Stimulated activated CD4-positive, alpha-beta T cell treated with anti-CD3 and anti-CD28 coated beads, Interleukin-4, amount 100 ng/mL, for 24 hours (primary cell): ENCODE measurements at places on chromosomes 3 and 15.

GRCh38 chr15:40006003-40006402, 33.0 kb downstream of the SRP14 start:
- no peak for DNase-seq

DNA sequence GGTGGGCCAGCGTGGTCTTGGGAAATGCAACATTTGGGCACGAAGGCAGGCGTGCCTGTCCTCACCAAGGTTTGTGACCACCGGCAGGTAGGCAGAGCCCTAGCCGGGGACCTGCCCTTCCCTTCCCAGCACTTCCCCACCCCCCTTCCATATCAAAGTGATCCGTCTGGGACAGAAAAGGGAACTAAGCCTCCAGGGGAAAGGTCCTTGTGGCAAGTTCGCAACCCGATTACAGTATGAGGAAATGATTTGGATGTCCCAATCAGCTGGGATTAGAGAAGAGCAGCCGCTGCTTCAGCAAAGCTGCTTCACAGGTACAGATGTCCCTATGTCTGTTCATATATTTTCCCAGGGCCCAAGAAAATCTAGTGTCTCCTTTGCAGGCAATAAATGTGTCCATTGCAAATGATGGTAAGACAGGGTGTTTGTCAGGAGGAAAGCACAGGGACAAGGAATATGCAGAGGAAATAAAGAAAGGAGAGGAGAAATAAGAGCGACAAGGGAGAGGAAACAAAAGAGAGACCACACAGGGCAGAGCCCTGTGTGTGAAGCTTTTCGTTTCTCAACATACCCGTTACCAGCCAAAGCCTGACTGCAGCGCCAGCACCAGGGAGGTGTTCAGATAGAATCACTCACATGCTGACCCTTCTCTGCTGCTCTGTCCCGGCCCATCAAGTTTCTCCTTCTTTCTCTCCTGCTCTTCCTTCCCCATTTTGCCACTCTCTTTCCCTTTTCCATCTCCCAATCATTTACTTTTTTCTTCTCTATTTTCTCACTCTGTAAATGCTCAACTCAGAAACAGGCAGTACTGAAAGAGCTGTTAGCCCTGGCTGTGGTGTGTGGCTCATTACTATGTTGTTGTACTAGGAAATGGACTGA, 17.4 kb upstream of the SECISBP2L start:
- DNase-seq: no peak

DNA sequence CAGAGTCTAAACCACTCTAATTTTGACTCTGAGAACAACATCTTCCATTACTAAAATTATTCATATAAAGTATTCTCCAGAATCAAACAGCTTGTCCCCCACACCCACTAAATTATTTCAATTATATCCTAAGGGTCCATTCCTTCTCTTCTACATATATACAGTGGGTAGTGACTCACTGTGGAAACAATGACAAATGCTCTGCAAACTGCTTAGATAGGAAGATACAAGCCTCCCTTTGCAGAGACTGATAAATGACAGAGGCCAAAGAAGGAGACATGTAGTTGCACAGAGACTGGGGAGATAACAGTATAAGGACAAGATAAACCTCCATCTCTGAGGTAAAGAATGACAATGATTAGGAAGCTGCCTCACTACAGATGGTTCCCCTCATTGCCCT, 1087.4 kb downstream of the AGBL1 start:
- no peak for DNase-seq

DNA sequence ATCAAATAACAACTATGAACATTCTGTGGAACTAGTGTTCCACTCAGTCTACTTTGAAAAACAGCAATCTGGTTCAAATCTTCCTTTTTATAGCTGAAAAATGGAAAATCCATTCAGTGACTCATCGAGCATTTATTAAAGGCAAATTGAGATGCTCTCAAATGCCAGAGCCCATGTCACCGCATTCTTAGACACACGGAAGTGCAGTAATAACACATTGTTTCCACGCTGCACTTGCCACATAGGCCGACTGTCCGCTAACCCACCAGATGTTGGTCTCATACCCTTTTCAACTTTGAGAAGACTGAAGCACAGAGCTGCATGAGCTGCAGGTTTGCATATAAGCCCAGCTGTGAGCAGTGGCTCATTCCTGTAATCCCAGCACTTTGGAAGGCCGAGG, 95.9 kb downstream of the TMEM266 start:
- DNase-seq: no peak

GRCh38 chr15:70172124-70172523, 74.4 kb upstream of the TLE3 start:
- DNase-seq: no peak

DNA sequence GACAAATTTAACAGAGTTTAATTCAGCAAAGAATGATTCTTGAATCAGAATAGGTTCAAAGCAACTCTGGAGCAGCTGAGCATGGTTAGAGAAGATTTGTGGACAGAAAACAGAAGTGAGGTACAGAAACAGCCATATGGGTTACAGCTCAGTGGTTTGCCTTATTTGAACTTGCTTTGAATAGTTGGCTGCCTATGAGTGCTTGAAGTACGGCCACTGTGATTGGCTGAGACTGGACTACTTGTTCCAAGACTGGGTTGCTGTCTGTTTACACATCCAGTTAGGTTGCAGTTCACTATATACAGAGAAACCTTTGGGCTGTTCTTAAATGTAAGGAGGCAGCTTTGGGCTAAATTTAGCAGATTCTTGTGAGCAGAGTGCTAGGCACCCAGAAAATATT, 79.4 kb upstream of the CADPS start:
- DNase-seq: no peak

DNA sequence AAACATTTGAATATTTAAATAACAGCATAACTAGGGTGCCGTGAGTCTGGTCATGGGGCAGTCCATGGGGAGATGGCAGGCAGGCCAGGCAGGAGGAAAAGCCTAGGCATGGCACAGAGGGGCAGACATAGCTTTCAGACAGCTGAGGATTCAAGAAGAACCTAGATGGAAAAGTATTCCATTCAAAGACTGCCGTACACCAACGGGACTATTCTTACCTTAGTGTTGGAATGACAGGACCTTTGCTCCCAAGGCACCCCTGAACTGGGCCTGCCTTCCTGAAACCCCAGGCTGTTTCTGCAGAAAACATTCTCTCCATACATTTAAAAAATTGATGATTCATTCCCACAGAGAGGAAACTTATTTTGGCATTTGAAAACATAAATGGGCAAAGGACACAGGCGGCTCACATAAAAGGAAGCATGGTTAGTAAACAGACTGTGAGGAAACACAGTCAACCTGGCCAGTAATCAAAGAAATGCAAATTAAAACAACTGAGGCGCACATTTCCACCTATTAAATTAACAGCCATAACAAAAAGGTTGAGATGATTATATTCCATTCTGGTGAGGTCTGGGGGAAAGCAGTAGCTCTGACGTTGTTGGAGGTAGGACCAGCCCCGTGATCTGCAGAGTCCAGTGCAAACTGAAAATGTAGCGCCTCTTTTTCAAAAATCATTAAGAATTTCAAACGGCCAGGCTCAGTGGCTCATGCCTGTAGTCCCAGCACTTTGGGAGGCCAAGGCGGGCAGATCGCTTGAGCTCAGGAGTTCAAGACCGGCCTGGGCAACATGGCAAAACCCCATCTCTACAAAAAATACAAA, 71.3 kb upstream of the SMAD3 start:
- no peak for DNase-seq

- DNase-seq: no peak
Measured at GRCh38 chr3:191813245-191813644, 352.3 kb downstream of the PYDC2 start.

GRCh38 chr15:29682781-29683180, 139.5 kb downstream of the TJP1 start:
- no peak for DNase-seq

DNA sequence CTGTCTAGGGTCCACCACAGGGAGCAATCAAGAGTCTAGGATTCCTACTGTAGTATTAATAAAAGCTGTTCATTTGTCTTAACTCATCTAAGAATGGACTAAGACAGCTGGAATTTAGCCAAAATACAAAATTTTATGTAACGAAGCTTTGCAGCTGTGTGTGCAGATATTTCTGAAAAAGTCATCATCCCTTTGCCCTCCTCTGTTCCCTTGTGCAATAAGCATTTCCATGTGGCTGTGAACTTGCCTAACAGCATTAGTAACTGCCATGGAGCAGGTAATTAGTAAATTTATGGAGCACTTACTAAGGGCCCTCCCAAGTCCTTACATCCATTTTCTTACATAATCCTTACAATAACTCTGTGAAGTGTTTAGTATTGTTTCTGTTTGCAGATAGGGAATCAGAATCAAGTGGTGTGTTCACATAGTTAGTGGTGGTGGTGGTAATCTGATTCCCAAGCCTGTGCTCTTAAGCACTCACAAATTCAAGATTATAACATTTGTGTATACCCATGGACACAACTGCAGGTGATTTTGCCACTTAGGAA, 114.5 kb downstream of the RARB start:
- no peak for DNase-seq

GRCh38 chr3:156648086-156648485, 26.3 kb upstream of the TIPARP start:
- DNase-seq: no peak

DNA sequence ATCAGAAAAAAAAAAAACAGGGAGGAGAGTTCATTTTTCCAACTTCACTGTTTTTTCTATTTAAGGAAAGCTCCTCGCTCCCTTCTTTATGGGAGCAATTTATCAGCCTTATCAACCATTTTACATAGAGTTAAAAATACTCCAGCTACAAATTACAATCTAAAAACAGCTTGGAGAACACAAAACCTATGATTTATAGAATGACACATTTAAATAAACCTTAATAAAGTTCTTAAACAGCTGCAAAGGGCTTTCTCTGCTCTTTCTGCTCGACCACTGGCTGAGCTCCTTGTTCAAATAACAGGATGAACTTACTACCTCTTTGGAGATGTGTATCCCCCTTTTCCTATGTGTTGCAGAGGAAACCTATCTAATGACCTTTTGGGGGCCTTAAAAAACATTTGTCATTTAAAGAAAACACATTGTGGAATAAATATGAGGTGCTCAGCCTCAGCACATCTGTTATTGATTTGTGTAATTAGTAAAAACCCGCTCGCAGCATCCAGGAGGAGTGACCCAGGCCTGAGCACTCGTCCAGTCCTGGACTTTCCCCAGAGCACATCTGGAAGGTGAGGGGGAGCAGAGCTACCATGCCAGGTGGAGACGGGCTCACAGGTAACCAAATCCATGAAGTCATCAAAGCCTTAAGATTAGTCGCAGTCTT, 231.2 kb downstream of the ATP8B4 start:
- DNase-seq: no peak

DNA sequence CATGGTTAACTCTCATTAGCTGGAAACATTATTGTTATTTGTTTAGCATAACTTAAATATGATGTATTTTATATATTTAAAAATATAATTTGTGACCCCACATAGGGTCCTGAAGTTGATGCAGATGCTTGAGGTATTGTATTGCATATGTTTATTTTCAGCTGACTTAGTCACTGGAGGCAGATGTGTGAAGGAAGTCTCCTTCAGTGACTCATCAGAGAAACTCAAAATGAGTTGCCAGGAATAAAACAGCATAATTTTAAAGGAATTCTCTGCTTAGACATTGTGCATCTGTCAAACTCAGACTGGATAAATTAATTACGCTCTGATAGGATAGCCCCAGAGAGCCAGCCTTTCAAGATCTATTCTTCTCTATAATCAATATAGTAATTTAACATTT, 7.9 kb upstream of the OR4F6 start:
- no peak for DNase-seq
